Dermis microvascular lymphatic vessel endothelial cell (primary cell): ENCODE measurements at places on chromosomes 6 and 20. TPM values are rescaled to one million over a fixed set of nuclear protein-coding genes. Genes with fewer than 3 reads are reported as not detected.

DNA sequence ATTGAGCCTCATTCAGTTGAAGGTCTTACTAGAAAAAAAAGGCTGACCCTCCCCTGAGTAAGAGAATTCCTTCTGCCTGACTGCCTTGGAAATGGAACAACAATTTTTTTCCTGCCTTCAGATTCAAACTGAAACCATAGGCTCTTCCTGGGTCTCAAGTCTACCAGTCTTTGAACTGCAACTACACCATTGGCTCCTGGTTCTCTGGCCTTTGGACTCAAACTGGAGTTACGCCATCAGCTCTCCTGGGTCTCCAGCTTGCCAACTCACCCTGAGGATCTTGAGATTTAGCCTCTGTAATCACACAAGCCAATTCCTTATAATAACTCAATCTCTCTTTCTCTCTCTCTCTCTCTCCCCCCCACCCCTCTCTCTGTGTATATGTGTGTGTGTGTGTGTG lies 36.0 kb upstream of the SNX9 start:
- no peak for DNase-seq

DNA sequence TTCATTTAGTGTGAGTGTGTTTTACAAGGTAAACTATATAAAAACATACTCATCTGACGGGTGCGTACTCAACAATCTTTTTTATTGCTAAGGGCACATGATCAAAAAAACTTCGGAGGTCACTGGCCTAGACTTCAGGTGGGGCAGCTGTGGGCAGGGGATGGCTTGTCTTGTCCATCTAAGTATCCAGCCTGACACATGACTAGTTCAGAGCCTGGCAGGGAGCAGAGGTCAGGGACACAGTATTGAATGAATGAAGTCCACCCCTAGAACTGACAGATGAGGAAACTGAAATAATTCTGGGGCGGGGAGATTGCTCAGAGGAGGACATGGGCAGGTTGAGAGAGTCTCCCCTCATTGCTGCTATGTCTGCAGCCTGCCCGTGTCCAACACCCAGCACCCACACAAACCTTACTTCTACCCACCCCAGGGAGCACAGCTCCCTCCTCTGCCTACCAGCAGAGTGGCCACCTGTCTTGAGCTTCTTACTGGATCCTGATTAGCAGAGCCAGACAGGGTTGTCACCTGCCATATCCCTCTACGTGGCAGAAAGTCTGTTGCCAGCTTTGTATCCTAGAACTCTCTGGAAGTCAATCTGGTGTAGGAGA lies 48.9 kb downstream of the MRPL14 start:
- DNase-seq, result no peak

The RRAGD gene
- 0.26 and 0.76 TPM in 2 replicates for total RNA-seq

DNA sequence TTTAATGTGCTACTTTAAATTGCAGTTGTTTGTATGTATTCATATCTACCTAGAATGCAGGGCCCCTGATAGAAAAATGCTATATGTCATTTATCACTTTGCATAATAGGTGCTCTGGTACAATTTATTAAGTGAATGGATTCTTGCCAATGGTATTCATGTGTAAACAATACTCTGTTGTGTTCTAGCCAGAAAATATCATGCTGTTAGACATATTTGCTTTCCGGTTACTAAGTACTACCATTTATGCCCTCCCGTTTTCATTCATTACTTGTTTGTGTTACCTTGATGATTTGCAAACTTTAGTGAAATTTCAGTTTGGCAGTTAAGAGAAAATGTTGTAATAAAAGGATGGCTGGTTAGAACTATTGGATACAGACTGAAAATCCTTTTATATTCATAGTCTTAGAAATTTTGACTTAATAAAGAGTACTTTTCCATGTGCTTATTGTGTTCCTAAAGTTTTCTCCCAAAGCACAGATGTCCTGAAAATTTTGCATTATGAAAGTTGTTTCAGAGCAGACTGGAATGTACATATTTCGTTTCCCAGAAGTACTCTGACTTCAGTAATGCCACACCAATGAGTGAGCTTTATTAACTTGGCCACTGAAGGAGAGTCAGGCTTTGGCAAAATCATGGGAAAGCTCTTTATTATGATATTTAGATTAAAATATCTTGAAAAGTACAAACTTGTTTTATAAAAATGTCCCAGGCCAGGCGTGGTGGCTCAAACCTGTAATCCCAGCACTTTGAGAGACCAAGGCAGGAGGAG lies 31.5 kb downstream of the RPF2 start:
- DNase-seq, result no peak

GRCh38 chr6:106727480-106728149 lies 98.2 kb downstream of the QRSL1 start:
- no peak for DNase-seq
